ENCODE measurements at places on chromosomes 4 and X.

DNA sequence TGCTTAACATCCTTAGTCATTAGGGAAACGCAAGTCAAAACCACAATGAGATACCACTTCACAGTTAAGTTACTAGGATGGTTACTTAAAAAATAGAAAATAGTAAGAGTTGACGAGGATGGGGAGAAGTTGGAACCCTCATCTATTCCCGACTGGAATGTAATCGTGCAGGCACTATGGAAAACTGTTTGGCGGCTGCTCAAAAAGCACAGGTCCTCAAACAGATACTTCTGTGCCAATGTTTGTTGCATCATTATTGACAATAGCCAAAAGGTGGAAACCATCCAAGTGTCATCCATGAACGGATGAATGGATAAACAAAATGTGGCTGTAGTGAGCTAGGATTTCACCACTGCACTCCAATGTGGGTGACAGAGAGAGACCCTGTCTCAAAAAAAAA, 11.7 kb downstream of the CTAG1B start:
- no peak for DNase-seq

DNA sequence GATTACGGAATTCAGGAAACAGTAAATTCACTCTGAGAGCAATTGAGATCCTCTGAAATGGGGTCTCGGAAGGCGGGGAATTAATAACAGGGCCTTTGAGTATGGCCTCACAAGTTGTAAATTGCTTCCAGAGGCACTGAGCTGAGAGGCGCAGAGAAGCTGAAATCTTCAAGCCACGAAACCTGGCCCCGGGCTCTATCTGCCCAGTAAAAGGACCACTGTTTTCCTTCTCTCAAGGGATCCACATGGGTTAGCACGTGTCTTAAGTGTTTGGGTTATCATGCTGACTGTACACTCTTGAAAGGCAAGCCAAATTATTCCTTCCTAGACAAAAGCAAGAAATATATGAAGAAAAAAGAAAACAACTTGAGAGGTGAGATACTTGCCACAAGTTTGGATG, 1012.9 kb upstream of the FTHL17 start:
- DNase-seq = no peak

DNA sequence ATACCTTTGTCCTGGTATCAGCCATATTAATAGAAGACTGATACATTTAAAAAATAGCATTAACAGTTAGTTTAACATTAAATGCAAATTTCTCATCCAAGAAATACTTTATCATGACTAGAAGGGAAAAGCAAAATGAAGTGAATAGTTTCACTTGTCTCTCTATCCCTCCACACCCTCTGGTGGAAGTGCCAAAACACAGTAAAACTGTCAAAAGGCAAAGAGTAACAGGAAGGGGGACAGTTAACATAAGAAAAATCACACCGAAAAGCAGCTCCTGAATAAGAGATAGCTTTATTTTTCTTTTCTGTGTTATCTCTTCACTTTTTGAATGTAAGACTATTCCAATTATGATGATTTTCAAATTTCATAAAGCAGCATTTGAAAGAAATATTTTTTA, 187.2 kb downstream of the FBXW7 start:
- DNase-seq = no peak

GRCh38 chr4:152462047-152462446, 73.8 kb downstream of the FBXW7 start:
- DNase-seq = no peak

DNA sequence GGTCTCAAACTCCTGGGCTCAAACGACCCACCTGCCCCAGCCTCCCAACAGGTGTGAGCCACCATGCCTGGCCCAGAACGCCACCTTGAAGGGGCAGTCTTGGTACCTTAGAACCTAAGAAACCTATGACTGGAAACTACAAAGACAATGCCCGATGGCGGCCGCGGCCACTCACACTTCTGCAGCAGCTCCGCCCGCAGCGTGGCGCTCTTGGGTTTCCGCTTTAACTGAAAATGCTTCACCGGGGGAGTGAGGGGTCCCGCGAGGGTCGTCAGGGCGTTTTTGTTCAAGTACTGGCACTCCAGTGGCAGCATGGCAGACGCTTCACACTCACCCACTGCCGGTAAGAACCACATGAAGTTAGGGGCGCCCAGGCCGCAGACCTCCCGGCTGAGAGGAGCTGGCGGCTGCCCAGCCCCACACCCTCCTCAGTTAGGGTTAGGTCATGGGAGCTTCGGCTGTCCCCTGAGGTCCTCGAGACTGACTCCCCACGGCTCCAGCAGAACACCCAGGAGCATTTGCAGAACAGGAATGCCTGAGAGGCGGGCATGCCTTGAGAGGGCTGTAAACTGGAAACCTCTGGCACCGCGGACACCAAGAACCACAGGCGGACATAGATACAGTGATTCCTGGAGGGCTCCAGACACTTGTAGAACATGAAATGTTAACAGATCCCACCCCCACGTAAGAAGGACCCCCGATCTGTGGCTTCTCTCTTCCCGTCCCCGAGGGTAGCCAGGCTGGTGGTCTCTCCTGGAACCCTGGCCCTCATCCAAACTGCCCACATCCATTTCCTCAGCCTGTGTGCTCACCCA, 19.0 kb downstream of the NELFA start:
- DNase-seq = no peak

DNA sequence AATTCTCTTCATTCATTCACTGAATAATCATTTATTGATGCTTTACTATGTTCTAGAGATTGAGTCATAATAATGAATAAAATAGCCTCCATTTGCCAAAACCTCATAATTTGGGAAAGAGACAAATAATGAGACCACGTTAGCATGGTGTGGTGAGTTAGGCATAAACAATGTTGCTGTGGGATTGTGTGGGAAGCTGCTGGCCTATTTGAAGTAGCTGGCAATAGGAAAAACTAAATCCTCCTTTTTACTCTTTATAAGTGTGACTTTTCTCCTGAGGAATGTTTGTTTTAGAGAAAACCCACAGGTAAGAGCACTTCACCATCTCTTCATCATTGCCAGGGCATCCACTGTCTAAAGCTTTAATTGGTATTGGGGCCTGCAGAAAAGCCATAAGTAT, 95.3 kb downstream of the AREG start:
- DNase-seq = no peak

DNA sequence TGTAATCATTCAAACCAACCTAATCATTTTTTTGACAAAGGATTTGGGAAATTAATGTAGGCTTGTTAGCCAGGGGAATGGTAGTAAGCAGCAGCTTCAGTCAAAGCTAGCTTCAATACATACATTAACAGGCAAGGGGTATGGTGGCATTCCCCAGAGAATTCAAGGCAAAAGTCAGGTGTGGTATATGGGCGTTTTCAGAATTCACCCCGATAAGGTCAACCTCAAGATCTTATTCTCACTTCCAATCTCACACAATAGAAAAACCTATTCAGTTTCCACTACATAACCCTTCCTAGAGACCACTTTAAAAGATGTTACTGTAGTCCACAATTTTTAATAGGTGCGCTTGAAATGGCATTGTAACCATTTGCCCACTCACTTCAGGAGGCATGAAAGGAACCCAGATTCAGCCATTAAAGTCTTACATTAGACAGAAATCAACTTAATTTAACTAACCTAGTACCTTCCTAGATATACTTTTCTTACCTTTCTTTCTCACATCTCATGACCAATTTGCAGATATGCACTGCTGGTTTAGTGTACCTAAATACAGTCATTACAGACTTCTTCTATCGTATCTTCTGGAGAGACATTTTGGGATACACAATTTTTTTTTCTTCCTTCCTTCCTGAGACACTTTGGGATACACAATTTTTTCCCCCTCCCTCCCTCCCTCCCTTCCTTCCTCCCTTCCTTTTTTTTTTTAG, 34.9 kb downstream of the MAML3 start:
- DNase-seq = no peak

DNA sequence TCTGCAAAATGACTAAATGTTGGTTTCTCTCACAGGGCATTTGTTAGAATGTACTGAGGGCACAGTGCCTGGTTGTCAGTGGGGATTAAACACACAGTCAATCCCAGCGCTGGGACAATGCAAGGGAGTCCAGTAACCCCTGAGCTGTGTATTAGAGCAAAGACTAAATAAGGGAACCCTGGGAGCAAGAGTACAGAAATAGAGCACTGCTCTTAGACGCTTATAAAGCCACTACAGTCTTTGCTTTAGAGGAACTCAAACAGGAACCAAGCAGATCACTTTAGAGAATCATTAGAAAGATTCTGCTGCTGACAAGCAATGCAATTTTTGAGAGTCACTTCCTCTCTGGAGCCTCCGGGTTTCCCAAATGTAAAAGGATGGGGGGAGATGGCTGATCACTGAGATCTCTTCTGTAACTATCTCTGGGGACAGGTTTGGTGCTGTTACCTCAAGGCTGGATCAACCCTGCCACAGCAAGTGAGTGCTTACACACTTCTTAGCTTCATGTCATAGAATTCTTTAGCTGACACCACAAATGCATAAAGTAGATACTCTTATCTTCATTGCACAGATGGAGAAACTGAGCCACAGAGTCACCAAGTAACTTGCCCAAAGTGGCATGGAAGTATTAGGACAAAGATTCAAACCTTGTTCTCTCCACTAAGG, 137.8 kb upstream of the CPEB2 start:
- DNase-seq = no peak

GRCh38 chr4:76996445-76996844, 46.9 kb downstream of the SEPTIN11 start:
- no peak for DNase-seq

GRCh38 chr4:123621072-123621705, 224.6 kb downstream of the SPRY1 start:
- DNase-seq = no peak

- peak; percentile 26 for DNase-seq
Measured at GRCh38 chrX:102950908-102951866, 14.1 kb downstream of the RAB40AL start.

DNA sequence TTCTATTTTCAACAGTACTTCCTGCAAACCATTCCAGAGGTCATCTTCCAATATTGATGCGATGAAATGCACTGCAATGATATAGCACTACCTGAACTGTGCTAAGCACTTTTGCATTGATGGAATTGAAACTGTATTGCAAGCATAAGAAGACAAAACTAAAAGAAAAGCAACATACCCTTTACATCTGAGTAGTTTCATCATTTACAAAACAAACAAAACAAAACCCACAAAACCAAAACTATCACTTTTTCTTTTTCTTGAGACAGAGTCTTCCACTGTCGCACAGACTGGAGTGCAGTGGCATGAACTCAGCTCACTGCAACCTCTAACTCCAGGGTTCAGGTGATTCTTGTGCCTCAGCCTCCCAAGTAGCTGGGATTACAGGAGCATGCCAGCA, 120.1 kb upstream of the NAP1L5 start:
- DNase-seq = no peak

- DNase-seq = no peak
Measured at GRCh38 chr4:76208005-76208765, 5.4 kb downstream of the SCARB2 start.

DNA sequence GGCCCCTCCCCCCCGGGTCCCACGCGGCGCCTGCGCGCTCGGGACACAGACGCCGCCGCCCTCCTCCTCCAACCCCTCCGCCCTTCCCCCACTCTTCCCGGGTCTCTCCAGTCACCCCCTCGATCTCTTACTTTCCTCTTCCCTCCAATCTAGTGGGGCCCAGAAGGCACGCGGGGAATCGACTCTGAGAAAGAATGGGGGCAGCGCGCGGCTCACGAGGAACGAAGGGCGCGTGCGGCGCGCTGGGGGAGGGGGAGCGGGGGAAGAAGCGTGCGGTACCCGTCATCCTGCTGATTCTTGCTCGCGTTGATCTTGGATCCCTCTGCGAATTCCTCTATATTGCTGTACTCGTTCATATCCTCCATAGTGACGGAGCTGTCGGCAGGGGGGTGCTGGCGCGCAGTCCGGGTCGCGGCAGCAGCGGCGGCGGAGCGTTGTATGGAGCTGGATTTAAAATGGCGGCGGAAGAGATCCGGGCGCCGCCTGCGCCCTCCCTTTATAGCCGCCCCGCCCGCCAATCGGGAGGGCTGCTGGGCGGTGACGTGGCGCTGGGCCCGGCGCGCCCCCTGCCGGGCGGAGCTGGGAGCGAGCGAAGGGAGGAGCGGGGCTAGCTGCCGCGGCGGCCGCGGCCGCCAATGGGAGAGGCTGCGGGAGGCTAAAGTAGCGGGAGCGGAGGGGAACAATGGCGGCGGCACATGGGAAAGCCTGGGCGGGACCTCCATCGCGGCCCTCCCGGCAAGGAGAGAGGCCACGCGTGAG, 1.1 kb downstream of the HNRNPDL start:
- DNase-seq = peak; percentile 85

All from activated CD4-positive, CD25-positive, alpha-beta regulatory T cell treated with anti-CD3 and anti-CD28 coated beads, Interleukin-2, amount 50 U/mL, for 16 hours (primary cell).